ENCODE measurements at places on chromosomes 2 and 18. TPM values are rescaled to one million over a fixed set of nuclear protein-coding genes. Genes with fewer than 3 reads are reported as not detected.

DNA sequence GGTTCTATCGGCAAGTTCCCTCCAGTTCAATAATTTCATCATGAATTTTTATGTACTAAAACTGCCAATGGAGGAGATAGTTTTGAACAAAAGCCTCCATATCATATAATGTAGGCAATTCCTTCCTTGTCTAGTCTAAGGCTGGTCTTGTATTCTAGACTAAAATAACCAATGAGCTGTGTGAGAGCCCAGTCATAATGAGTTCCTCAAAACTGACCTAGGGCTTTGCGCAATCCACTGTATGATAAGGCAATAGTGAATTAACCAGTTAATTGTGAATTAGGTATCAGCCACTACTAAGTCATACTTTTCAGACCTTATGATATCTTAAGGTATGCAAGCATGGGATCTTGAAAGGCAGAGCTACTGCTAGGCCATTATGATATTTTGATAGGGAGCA, 7.6 kb upstream of the UXS1 start:
- no peak for DNase-seq

DNA sequence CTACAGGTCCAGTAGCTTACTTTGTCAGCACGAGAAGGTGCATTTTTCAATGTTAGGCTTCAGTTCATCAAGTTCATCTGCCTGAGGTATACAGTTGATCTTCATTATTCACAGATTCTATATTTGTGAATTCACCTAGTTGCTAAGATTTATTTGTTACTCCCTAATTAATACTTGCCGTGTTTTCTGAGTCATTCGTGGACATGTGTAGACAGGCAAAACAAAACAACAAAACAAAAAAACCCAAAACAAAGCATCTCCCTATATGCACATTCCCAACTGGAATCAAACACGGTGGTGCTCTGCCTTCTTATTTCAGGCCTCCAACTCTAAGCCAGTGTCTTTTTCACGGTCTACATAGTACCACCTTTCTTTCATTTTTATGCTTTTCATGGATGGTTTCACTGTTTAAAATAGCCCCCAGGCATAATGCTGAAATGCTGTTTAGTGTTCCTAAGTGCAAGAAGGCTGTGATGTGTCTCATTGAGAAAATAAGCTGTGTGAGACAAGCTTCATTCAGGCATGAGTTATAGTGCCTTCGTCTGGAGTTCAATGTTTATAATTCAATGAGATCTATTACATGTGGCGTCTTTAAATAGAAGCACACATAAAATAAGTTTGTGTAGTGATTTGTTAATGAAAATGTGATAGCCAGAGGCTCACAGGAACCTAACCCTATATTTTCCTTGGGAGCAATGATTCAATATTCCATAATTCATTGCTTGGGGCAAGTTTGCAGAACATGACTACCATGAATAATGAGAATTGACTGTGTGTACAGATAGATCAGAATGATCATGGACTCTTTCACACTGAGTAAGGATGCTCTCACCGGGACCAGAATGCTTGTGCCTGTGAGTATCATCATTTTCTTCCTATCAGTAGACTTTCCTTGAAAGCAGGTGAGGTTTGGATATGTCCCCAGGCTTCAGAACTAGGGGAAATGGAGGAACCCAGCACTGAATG, 24.6 kb downstream of the ITGB6 start:
- no peak for DNase-seq

- DNase-seq, result no peak
Measured at GRCh38 chr18:34767601-34768027, 57.5 kb downstream of the DTNA start.

- peak; percentile 27 for DNase-seq
Measured at GRCh38 chr2:148540022-148540421, 104.5 kb upstream of the EPC2 start.

DNA sequence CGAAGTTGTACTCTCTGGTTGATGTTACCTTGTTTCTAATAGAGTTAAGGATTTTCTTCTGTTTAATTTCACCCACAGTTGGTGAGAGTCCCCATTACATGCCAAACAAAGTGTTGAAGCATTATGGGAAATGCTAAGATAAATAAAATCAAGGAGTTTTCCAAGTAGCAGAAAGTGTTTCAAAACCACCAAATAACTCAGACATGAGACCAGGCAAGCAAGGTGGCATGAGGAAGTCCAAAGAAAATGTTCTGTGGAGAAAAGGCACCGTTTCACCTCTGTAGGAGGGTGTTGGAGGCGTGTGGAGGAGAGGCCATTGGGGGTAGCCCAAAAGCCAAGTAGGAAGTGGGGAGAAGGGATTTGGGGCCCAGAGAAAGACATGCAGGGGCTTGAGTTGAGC, 8.7 kb downstream of the CFAP221 start:
- no peak for DNase-seq

- DNase-seq, result no peak
Measured at GRCh38 chr2:172065111-172065510, 20.2 kb upstream of the DLX1 start.

DNA sequence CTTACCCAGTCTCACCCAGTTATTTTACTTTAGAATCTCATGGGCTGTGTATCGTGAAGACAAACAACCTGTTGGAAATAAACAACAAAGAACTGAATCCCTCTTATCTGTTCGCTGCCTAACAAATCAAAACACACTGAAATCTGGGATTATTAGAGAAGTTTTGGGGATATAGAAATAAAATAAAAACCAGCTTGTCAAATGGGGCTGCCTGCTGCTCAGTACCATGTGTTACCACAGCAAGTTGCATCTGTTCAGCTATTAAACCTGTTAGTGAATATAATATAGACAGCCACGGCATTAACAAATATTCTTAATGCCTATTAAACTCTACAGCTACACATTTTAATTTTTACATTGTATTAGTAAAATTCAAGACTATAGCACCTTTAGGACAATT, 810.8 kb downstream of the NRXN1 start:
- DNase-seq, result no peak

DNA sequence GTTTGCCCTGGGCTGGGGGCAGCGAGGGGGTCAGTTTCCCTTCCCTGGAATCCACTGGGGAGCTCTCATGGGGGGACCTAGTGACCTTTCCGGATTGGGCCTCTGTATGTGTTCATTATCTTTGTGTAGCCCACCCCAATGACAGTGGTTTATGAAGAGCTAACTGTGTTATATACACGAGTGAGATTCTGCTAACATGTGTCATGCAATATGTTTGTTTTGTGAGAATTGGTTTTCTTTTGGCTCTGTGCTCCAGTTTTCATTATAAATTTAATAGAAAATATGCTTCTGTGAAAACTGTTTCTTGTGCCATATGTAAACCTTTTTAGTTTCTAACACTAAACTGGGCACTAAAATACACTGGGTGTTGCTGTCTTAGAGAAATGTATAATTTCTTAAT, 110.6 kb downstream of the WDSUB1 start:
- DNase-seq, result no peak

GRCh38 chr2:219985017-219985416, 357.6 kb downstream of the SLC4A3 start:
- DNase-seq, result no peak

GRCh38 chr2:1633936-1634587, 110.3 kb downstream of the PXDN start:
- no peak for DNase-seq

GRCh38 chr2:11235583-11235982, 80.3 kb downstream of the SLC66A3 start:
- DNase-seq, result no peak

DNA sequence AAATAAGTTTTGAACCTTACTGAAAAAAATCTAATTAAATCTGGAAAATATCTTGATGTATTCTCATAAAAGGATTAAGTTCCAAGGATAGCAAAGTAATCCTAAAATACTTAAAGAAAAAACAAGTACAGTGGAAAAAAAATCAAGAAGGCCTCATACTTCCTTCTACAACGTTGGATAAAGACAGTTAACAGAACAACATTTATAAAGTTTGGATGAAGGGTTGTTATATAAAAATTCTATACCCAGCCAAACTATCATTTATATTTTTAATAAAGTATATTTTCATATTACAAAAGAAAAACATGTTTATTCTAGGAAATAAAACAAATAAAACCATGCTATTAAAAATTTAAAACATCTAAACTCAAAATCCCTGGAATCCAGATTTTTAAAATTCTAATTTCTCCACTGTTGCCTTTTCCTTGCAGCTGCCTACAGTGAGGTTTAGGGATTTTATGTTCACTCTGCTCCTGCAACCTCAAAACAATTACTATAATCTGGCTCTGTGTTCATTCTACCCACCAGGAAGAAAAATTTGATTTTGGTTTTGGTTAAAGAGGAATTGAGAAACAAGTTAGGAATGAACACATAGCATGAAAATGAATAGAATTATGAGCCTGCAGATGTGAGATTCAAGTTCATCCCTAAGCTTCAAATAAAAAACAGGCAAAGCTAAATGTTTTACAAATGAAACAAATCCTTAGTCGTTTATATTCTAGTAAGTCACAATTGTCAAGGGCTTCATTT, 142.8 kb downstream of the LPIN1 start:
- DNase-seq, result no peak

GRCh38 chr2:177758591-177759371, 313.8 kb downstream of the PDE11A start:
- DNase-seq, result no peak

- DNase-seq, result peak; percentile 8
Measured at GRCh38 chr18:58393295-58393694, 235.6 kb downstream of the ALPK2 start.

GRCh38 chr2:218047536-218048225, 21.4 kb upstream of the RUFY4 start:
- no peak for DNase-seq

DNA sequence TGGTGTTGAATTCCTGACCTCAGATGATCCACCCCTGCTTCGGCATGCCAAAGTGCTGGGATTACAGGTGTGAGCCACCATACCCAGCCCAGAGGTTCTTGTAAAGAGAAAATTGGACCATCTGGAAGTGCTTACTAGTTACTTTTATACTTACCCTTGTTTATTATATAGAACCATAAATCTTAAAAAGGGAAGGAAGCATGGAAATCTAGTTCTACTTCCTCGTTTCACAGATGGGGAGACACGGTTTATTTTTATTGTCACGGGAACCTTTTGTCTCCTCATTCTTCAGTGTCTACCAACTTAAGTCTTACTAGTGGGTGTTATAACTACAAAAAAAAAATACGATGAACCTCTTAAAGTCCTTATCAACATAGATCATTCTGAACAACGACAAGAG, 45.8 kb upstream of the PDK1 start:
- no peak for DNase-seq

DNA sequence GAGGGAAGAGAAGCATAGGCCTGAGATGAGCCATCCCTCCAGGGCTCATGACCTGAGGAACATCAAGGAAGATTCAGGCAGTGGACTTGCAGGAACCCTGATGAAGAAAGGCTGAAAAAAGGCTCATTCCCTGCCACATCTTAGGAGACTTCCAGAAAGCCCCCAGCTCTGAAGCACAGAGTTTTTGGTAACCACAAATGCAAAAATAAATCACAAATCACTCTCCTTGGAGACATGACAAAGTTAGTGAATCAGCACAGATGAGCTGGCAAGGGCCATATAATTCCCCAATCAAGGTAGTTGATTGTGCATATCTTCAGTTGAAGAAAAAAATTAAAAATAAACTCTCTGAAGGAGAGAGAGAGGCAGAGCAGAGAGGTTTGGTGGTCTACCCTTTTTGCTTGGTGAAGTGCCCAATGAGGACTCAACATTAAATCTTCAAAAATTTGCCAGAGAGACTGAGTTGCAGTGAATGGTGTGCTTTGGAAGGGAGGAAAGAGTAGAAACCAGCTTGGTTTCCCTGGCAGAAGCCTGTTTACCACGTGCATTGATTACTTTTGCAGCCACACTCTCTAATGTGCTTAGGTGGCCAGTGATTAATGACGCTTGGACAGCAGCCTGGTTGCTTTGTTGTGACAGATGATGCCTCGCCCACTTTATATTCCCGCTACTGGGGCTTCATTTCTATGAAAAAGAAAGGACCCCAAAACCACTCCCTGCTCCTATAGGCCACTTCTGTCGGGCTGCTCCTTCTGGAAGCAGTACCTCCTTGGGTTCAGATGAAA, 257.4 kb upstream of the SLC14A2 start:
- no peak for DNase-seq

- no peak for DNase-seq
Measured at GRCh38 chr2:169002161-169002738, 28.9 kb downstream of the ABCB11 start.

GRCh38 chr2:201558232-201558631, 85.1 kb downstream of the TMEM237 start:
- DNase-seq, result no peak

DNA sequence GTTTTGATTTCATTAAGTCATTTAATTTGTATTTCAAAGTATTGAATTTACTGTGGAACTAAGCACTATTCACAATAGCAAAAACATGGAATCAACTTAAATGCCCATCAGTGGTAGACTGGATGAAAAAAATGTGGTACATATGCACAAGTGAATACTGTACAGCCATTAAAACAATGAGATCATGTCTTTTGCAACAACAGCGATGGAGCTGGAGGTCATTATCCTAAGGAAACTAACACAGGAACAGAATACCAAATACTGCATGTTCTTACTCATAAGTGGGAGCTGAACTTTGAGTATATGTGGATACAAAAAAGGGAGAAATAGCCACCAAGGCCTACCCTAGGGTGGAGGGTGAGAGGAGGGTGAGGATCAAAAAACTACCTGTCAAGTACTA, 164.4 kb downstream of the BABAM2 start:
- DNase-seq, result no peak

DNA sequence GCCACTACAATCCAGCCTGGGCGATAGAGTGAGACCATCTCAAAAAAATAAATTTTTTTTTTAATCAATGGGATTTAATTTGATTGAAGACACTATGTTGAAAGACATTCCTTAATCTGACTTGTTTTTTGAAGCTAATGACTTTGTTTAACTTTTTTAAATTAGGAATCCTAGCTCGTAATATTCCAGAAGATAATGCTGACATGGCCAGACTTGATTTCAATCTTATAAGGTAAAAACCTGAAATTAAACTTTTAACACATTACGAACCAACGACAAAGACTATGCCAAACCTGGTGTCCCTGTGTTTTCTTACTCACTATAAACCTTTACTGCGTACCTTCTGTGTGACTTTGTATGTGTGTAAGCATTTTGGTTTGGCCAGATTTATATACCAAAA, 7.6 kb downstream of the ATIC start:
- DNase-seq, result no peak

DNA sequence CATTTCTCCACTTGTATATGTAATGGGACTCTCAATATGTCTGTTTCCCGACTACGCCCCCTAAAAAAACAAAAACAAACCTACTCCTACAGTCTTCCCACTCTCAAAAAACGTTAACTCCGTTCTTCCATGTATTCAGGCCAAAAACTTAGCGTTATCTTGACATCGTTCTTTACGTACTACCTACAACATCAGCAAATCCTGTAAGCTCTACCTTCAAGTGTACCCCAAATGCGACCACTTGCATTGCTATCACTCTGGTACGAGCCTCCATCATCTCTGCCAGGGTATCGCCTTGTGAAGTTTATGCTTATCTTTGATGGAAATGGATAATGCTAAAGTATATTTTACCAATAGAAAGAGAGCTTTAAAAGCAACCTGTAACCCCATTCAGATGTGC, 479 bp downstream of the GPATCH11 start:
- no peak for DNase-seq

GRCh38 chr18:11176481-11176881, 27.1 kb upstream of the PIEZO2 start:
- DNase-seq, result no peak

Gene KIF5C
- total RNA-seq, result 0.33 TPM

Gene FAM237A
- not detected for total RNA-seq

Gene ARHGAP15
- total RNA-seq, result 2.3 TPM

Gene REG3A
- 0.45 TPM for total RNA-seq

Gene TEKT4
- 0.28 TPM for total RNA-seq

Gene LRRTM4
- total RNA-seq, result not detected

Gene NMUR1
- total RNA-seq, result 0.30 TPM

Gene SLC39A6
- total RNA-seq, result 6.6 TPM

Gene RAB6D
- not detected for total RNA-seq

Gene PDCD1
- 0.18 TPM for total RNA-seq

Data from left lobe of liver (tissue), 2 donors.